AG04450 (cell line): ENCODE measurements at places on chromosomes 11 and 22.
A peak's percentile ranks its signal among the peaks of the same experiment; 100 is the strongest.

GRCh38 chr11:108125096-108125495, 3.7 kb downstream of the ACAT1 start:
- DNase-seq: no peak

DNA sequence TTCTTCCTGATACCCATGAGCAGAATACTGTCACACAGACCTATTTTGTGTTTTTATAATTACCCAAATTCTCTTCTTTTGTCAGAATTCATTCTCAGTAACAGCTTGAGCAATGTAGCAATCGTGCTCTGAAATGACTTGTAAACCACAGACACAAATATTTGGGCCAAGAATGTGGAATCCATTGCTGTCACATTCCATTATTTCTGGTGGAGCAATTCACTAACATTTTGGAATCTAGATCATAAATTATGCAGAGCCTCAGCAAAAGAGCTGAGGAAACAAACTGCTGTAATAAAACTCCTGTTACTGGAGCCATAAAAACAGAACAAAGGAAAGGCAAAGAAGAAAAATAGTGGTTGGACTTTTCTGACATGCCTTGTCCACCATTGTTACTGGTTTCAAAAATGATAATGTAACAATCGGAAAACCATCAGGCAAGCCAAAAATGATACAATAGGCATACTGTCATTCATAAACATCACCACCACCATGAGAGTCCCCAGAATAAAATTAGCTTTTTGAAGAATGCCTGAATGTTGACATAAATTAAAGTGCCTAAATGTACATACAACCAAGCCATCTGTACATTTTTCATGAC, 223.4 kb upstream of the PITPNB start:
- DNase-seq: peak; percentile 75

- DNase-seq: no peak
Measured at GRCh38 chr22:25564979-25565677, 653 bp downstream of the GRK3 start.

GRCh38 chr11:84857746-84858145, 769.4 kb downstream of the DLG2 start:
- no peak for DNase-seq

DNA sequence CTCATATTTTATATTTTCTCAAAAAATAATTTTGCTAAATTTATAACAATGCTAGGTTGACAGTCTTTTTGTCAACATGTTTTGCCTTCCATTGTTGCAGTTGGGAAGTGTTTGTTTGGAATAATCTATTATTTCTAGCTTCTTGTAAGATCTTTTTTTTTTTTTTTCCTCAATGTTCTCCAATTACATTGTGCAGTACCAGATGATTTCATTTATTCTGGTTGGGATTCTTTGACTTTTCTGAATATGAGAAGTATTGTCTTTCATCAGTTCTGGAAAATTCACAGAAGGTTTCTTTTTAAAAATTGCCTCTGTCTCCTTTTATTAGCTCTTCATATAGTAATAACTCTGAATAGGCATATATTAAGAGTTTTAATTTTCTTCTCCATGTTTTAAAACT, 245.4 kb downstream of the DYNC2H1 start:
- no peak for DNase-seq

- no peak for DNase-seq
Measured at GRCh38 chr22:23874871-23875270, 17.2 kb downstream of the SLC2A11 start.

GRCh38 chr11:2698386-2699184, 1.2 kb downstream of the KCNQ1OT1 start:
- DNase-seq: no peak

- no peak for DNase-seq
Measured at GRCh38 chr11:117313091-117313490, 3.0 kb downstream of the BACE1 start.
